Colonic mucosa (tissue), 4 donors: ENCODE measurements at places on chromosomes 1 and 21.

DNA sequence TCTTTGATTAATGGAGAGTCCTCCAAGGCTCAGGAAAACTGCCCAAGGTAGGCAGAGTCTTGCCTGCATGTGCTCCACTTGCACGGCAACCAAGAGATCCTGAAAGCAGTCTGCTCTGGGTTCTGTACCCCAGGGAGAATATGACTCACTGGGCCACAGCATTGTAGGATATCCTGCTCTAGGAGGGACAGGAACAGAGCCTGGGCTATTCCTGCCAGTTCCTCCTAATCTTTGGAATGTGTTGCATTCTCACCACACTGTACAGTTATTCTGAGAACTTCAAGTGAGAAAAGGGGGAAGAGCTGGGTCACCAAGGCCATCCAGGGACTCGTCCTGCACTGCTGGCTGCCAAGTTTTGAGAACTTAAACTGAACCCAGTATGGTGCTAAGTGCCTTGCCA, 278.5 kb downstream of the MATN1 start:
- no peaks in the 10 kb centered on the region for H3K36me3 ChIP-seq
- no peaks in the 10 kb centered on the region for H3K4me1 ChIP-seq
- H3K4me3 ChIP-seq: no peak overlapping the region
- no peak for DNase-seq

DNA sequence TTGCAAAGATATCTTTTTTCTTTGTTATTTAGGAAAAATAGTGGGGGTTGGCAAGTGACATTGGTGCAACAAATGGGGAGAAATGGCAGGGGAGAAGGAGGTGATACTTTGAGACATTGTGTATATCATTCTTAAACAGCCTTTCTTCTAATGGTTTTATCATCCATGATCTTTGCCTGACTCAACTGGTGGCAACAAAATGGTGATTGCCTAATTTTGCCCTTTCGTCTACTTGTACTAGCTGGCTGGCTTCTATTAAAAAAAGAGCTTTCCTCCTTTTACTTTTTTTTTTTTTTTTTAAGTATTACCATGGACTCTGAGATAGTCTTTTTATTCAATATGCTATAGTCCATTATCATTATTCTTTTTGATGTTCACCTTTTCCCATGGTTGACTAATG, 27.7 kb downstream of the DESI2 start:
- no peak overlapping the region for H3K4me3 ChIP-seq
- H3K27me3 ChIP-seq: no peaks in the 10 kb centered on the region
- no peak for DNase-seq
- H3K36me3 ChIP-seq: no peaks in the 10 kb centered on the region

DNA sequence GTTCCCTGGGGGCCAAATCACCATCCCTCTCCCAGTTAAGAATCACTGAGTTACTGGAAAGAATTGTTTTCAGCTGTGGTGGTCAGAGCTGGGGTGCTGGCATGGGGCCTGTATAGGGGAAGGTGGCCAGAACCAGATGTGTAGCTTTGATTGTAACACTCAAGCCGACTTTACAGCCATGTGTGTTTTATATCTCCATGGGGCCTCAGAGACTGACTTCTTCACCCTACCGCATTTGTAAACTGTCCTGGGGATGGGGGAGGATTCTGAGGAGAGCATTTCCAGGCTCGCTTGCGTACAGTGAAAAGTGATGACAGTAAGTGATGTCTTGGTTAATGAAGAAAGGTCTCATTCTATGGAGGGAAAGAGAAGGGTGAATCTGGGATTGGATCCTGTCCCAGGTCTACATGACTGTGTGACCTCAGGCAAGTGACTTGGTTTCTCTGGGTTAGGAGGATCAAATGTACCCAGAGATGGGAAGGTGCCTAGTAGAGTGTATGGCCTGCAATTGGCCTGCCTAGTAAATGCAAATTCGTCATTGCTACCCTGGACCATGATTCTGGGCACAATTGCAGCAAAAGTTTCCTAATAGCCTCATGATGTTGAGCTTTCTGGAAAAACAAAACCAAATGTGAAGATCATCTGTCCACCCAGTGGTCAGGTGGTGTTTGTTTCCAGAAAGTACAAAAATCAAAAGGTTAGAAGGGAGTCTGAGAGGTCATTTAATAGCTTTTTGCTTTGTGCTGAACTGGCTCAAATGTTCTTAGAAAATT, 49.7 kb upstream of the RCC2 start:
- no peaks in the 10 kb centered on the region for H3K4me1 ChIP-seq
- no peaks in the 10 kb centered on the region for H3K27me3 ChIP-seq
- no peak overlapping the region for H3K27ac ChIP-seq
- DNase-seq: no peak

GRCh38 chr1:196649990-196650389, 1.9 kb upstream of the CFH start:
- no peaks in the 10 kb centered on the region for H3K36me3 ChIP-seq
- no peak overlapping the region for H3K4me3 ChIP-seq
- no peak overlapping the region for H3K27ac ChIP-seq
- no peak for DNase-seq
- no peaks in the 10 kb centered on the region for H3K27me3 ChIP-seq

GRCh38 chr1:8523666-8524206, 205.8 kb downstream of the SLC45A1 start:
- H3K4me3 ChIP-seq: no peak overlapping the region
- H3K27me3 ChIP-seq: no peaks in the 10 kb centered on the region
- H3K27ac ChIP-seq: no peak overlapping the region
- no peaks in the 10 kb centered on the region for H3K36me3 ChIP-seq
- H3K4me1 ChIP-seq: no peaks in the 10 kb centered on the region

- H3K27me3 ChIP-seq: no peaks in the 10 kb centered on the region
- H3K4me3 ChIP-seq: no peak overlapping the region
- DNase-seq: no peak
- H3K36me3 ChIP-seq: no peaks in the 10 kb centered on the region
- no peak overlapping the region for H3K27ac ChIP-seq
- no peaks in the 10 kb centered on the region for H3K4me1 ChIP-seq
Measured at GRCh38 chr1:11151826-11152612, 37.1 kb upstream of the ANGPTL7 start.

DNA sequence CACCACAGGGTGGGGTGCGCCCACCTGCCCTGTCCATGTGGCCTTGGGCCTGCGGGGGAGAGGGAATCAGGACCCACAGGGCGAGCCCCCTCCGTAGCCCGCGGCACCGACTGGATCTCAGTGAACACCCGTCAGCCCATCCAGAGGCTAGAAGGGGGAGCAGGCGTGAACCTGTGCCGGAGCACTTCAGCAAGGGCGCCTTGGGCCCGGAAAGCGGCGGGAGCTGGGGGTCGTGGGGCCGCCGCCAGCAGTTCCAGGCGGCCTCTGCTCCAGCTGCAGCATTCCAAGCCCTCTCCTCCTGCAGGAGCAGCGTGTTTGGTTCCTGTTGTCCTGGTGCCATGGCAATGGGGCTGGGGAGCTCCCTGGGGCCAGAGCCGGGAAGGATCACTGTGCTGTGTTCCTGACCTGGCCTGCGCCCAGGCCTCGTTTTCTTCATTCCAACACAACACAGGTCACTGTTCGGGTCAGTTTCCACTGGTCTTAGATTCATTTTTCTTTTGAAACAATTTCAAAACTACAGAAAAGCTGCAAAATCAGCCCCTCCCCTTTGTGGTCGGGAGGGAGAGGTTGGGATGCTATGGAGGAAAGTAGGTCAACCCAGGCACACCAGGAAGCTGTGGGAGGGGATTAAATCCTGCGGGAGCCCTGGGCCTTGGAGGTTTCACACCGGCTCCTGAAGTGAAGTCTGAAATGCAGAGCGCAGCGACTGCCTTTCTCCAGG, 18.8 kb downstream of the SLX9 start:
- H3K27me3 ChIP-seq: no peaks in the 10 kb centered on the region
- H3K4me3 ChIP-seq: no peak overlapping the region
- no peak overlapping the region for H3K27ac ChIP-seq

GRCh38 chr1:159228554-159228953, 23.9 kb downstream of the ACKR1 start:
- no peak for DNase-seq
- H3K27me3 ChIP-seq: no peaks in the 10 kb centered on the region
- no peak overlapping the region for H3K4me3 ChIP-seq

DNA sequence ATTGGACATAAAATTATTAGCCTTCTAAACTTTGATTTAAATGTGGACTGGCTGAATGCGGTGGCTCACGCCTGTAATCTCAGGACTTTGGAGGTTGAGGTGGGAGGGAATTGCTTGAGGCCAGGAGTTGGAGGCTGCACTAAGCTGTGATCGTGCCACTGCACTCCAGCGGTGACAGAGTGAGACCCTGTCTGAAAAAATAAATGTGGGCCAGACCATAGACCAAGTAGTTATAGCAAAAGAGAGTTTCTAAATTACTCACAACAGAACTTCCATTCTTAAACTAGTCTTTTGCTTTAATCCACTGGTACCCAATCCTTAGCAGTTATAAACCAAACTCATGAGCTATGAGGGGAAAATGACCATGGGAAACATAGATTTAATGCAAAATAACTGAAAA, 35.2 kb downstream of the RAP1A start:
- no peak overlapping the region for H3K4me3 ChIP-seq
- no peak for DNase-seq
- no peak overlapping the region for H3K27ac ChIP-seq
- H3K27me3 ChIP-seq: no peaks in the 10 kb centered on the region
- no peaks in the 10 kb centered on the region for H3K36me3 ChIP-seq

DNA sequence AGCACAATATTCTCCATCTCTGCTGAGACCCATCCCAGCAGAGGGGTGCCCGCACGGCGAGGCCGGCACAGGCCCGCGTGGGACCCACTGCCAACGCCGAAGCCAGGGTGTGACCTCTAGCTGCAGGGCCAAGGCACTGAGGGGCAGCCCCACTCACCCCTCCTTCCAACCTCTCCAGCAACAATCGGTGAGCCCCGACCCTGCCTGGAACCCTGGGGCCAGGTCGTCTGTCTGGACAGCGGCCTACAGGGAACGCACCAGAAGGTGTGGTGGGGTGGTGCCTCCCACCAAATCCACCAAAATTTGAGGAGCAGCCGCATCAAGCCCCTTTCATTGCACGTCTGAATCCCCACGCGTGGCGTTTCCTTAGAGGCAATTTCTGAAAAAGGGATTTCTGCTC, 63.0 kb upstream of the ADARB1 start:
- H3K27me3 ChIP-seq: peaks cover 5% of the 10 kb centered on the region
- H3K27ac ChIP-seq: no peak overlapping the region
- no peaks in the 10 kb centered on the region for H3K36me3 ChIP-seq
- H3K4me1 ChIP-seq: peaks cover 7% of the 10 kb centered on the region
- no peak overlapping the region for H3K4me3 ChIP-seq

DNA sequence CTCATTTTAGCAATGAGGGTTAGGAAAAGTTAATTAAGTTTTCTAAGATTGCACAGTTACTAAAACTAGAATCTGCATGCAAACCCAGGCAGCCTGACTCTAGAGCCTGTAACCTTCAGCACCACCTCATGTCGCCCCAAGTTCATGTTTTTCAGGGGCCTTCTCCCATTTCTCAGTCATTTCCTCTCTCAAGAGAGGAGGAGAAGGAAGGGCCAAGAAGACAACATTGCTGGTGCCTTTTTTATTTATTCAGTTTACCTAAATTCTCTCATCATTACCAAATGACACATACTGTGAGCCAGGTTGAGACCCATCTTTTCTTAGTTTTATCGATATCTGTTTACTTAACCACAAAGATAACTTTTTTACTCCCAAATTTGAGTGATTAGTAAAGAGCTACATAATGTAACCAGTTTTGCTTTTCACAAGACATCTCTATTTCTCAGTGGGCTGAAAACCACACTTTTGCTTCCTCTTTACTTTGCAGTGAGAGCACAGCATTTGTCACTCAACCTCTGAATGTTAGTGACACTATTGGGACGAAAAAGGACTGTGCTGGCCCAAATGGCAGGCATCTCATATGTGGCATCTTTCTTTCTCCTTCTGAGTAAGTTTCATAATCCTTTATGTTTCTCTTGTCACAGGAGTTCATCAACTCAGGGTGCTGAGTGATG, at the start of gene CD101:
CD101 (plus strand) TSS at position 507 of the 674 bp plus-strand sequence; CDS start at position 565, 58 bp downstream.
- no peaks in the 10 kb centered on the region for H3K27me3 ChIP-seq
- H3K36me3 ChIP-seq: no peaks in the 10 kb centered on the region
- H3K27ac ChIP-seq: peak within 1 kb of the TSS; percentile 19
- H3K4me1 ChIP-seq: no peaks in the 10 kb centered on the region
- DNase-seq: no peak

DNA sequence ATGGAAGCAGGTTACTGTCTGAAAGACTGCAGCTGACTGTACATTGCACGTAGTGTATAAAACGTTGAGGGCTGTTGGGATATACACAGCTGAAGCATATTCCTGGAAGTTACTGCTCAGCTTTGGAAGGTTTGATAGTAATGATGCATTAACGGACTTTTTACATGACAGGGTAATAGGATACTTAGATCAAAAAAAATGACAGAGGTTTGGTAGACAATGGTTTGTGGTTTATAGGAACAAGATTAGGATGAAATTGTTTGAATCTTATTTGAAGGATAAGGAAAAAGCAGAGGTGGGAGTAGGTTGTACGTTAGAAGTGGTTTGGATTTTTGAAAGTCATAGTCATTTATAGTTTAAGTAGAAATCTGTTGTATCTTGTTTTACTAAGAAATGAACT, 33.0 kb downstream of the ADGRL2 start:
- H3K36me3 ChIP-seq: no peaks in the 10 kb centered on the region
- H3K27ac ChIP-seq: no peak overlapping the region
- H3K4me1 ChIP-seq: no peaks in the 10 kb centered on the region
- no peak for DNase-seq
- no peak overlapping the region for H3K4me3 ChIP-seq

GRCh38 chr1:112247961-112248360, 148.1 kb upstream of the CTTNBP2NL start:
- H3K4me3 ChIP-seq: no peak overlapping the region
- H3K27ac ChIP-seq: no peak overlapping the region
- H3K4me1 ChIP-seq: no peaks in the 10 kb centered on the region

DNA sequence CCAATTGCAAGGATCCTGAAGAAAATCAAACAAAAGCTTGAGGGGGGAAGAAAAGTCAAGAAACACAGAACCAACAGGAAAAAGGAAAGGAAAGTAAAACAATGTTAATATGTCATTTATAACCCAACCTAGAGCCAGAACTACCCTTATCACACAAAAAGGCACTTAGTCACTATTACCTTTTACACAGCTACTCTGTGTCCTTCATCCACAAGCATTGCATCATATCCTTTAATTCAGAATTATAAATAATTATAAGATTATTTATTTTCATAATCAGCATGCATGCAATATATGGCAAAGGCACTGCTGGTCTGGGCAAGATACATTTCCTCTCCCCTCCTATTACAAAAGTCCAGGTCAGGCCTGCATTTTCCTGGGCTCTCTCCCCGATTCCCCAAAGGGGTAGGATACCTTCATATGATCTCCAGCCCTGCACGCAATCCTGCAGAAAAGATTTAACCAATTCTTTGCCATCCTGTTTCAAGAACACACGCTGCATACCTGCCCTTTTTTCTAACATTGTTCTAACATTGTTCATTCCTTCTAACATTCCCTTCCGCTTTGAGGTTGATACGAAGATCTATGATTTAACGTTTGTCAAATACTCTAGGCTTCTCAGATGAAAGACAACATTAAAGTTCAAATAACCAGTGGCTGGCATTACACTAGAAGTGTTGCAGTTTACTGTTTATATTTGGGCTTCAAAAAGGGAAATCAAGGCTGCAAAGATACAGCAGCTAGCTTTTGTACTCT, 4.3 kb downstream of the PTPN14 start:
- no peak for DNase-seq
- H3K27ac ChIP-seq: no peak overlapping the region
- no peak overlapping the region for H3K4me3 ChIP-seq
- H3K27me3 ChIP-seq: no peaks in the 10 kb centered on the region
